RCC 7860 (cell line): ENCODE measurements at places on chromosomes 3 and 15.
A peak's percentile ranks its signal among the peaks of the same experiment; 100 is the strongest.

DNA sequence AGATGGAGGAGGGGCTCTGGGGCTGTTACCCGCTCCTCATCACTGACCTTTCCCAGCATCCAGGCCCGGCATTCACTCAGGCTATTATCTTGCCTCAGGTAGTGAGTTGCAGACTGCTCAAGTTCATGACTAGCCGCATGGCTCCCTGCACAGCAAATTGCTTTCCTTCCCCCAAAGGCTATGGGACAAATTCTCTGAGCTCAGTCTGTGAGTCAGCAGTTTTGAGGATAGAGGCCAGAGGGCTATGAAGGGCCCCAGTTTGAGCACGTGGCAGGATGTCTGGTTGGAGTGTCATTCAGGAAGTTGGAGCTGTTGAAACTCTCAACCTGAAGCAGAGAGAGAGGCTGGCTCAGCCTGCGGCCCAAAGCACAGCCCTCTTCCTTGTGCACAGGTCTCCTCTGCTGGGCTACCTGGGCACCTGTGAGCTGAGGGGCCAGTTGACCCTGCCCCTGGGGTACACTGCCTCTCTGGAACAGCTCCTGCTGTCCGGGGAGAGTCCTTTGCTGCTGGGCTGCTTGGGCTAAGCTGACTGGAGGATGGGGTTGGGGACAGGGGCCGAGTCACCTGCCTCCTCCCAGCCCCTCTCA, 7.9 kb downstream of the FAH start:
- DNase-seq = peak; percentile 95

GRCh38 chr3:133761605-133762484, 15.7 kb downstream of the TF start:
- no peak for DNase-seq

DNA sequence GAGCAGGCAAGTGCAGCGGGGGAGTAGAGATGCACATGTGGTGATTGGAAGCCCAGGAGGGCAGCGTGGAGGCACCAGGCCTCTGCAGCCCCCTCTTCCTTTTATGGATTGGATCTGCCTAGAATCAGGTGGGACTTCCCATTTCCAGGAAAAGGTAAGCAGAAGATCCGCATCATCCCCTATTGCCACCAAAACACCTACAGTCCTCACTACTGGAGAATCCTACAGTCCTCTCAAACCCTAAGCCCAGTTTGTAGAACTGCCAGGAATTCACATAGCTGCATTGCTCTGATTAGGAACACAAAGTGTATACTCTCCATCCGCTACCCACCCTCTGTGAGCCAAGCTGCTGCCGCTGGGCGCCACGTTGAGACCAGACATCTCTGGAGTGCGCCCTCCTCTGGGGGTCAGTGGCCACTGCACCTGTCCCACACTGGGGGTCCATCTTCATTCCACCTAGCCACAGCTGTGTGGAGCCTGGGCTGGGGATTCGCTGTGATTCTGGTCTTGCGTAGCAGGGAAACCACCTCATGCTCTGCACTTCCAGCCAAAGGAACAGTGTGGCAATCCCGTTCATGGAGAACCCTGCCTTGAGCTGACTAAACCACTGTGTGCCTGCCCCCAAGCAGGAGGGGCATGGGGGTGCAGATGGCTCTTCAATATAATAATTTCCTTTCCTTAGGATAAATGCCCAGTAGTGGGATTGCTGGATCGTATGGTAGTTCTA, 88.9 kb upstream of the PTX3 start:
- DNase-seq = no peak

- peak; percentile 17 for DNase-seq
Observed at GRCh38 chr3:174862101-174862500, 3.0 kb downstream of the NAALADL2 start.

DNA sequence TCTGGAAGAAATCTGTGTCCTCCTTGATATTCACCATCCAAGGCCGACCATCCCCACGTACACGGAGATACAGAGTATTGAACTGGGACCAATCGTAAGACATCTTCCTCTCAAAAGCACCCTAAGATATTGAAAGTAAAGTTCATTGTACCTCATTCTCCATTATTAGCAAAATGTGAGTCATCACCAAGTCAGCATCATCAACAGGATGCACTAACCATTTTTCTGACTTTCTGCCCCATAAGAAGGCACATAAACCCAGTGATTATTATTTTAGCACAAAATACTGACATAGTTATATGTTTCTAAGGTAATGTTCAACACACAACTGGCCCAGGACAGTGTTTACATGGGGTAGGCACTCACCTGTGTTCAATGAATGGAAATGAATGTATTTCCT, 7.4 kb downstream of the NDUFAF1 start:
- no peak for DNase-seq

- DNase-seq = no peak
Observed at GRCh38 chr15:80234883-80235282, 17.1 kb downstream of the CTXND1 start.

- peak; percentile 64 for DNase-seq
Observed at GRCh38 chr3:128878556-128879124, 780 bp upstream of the ACAD9 start.

GRCh38 chr3:30596152-30596551, 10.2 kb upstream of the TGFBR2 start:
- peak; percentile 33 for DNase-seq

GRCh38 chr3:98775459-98776139, 12.5 kb downstream of the ST3GAL6 start:
- DNase-seq = no peak

DNA sequence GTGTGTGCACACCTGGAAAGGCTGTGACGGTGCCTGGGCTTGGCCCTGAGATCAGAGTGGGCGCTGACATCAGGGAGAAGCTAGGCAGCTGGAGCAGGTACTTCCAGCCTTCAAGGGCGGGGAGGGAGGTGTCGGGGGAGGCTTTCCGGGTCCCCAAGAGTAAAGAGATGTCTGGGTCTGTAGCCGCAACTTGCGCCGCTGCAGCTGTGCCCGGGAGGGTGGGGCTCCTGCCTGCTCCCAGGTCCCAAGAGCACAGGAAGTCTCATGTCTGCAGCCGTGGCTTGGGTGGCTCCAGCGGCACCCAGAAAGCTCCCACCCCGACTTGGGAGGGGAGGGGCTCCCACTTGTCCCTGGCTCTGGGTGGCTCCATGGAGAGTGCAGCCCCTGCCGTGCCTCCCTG, 103.2 kb upstream of the BNIP2 start:
- no peak for DNase-seq

DNA sequence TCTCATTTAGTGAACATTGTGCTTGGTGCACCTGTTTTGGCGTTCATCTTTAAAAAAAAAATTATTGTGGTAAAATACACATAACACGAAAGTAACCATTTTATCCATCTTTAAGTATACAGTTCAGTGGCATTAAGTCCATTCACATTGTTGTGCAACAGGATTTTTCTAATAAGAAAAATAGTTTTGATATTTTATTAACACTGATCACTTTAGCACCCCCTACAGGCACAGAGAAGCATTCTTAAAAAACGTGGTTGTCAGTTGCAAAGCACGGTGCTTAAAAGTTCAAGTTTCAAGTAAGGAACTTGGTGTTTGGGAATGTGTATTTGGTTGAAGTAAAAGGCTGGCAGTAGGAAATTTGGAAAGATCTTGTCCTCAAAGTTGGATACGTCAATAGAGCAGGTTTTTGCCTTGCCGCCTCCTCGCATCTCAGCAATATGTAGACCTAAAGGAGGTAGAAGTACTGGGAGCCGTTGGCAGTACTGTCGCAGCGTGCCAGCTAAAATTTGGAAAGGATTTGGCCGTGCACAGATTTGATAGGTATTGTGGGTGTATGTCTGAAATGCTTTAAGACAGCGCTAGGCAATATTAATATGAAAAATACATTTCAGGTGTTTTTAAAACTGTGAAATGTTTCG, 110.4 kb downstream of the LRRC28 start:
- no peak for DNase-seq

DNA sequence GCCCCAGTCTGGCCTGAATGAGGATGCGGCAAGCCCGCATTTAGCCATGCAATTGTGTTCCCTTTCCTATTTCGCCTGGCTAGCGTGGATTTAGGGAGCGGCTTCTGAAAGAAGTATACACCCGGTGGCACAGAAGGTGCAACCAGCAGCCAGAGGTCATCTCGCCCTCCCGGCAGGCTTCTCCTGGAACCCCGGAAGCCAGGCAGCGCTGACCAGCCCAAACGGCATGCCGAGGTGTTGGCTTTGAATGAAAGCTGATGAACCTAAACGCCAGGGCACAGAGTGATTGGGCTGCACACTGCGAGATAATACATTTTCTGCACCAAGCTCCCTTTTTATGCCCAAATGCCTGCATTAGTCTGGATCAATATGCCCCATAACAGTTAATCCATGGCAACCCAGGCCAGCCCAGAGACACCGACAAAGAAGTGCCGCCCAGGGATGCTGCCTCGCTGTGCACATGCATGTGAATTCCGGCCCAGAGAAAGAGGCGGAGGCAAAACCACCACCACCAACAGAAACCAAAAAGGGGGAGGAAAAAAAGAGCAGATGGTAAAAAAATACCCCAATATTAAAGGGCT, 1.4 kb downstream of the SRGAP3 start:
- DNase-seq = no peak

DNA sequence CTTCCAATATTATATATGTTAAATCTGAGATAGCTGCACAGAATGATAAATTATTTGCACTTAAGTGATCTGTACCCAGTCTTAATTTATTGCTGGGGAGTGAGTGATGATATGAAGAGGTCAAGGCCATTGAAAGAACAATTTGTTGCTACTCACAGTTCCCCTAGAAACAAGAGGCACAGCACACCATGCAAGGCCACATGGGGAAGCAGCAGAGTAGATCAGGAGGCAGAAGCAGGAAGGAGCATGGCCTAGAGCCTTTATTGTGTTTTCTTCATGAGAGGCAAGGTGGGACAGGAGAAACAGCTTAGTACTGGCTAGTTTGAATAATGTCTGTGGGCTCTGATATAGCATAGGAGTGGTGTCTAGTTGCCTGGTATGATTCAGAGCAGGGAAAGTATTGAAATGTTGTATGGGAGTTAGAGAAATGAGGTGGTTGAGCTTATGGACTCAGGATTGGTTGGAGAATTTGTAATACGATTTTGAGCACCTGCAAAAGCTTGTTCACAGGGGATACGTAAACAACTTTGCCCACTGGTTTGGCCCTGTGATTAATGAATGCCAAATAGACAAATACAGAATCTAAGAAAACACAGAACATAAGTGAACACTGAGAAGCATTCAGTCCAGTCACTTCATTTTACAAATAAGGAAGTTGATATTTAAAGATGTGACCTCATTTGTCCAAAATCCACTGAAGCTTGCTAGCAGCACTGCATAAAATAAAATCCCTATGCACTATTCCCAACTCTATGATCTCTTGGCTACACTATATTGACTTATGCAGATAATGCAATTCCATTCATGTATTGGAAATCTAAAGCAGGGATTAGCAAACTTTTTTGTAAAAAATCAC, 71.7 kb downstream of the TMCO5A start:
- no peak for DNase-seq

DNA sequence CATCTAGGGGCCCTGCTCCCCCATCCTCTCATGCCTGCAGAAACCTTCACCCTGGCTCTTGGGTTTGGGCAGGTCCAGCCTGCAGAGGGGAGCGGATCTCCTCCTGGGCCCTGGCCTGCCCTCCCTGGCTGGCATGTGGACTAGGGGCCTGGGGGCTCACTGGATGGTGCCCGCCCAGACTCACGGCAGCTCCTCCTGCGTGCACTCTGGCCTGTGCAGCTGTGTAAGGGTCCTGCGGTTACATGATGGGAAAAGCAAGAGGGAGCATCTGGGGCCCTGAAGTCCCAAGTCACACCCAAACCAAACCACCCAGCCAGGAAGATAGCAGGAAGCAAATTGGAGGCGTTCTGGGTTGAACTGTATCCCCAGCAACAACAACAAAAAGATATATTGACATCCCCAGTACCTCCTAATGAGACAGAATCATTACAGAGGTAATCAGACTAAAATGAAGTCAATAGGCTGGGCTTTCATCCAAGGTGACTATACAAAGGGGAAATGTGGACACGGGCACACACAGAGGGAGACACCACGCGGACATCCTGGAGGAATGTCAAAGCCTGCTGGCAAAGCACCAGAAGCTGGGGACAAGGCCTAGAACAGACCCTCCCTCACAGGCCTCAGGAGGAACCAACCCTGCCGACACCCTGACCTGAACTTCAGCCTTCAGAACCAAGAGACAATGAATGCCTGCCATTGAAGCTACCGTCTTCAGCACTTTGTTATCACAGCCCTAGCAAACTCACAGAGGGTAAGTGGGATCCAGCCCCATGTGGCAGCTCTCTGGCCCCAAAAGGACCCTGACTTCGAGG, 10.4 kb upstream of the CLK3 start:
- DNase-seq = no peak

DNA sequence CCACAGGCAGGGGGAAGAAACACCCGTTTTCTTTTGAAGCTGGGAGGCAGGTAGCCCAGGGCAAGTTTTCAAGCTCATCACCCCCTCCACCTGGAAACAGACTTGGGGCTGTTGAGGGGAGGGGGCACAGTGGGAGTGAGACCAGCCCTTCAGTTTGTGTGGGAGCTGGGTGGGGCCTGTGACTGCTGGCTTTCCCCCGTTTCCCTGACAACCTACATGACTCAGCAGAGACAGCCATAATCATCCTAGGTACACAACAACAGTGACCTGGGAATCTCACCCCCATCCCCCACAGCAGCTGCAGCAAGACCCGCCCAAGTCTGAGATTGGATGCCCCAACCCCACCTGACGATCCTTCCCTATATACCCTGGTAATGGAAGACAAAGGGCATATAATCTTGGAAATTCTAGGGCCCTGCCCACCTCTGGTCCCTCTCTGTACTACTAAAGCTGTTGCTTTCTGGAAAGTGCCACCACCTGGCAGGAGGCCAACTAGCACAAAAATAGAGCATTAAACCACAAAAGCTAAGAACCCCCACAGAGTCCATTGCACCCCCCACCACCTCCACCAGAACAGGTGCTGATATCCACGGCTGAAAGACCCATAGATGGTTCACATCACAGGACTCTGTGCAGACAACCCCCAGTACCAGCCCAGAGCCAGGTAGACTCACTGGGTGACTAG, 422.2 kb upstream of the SGO1 start:
- DNase-seq = no peak

DNA sequence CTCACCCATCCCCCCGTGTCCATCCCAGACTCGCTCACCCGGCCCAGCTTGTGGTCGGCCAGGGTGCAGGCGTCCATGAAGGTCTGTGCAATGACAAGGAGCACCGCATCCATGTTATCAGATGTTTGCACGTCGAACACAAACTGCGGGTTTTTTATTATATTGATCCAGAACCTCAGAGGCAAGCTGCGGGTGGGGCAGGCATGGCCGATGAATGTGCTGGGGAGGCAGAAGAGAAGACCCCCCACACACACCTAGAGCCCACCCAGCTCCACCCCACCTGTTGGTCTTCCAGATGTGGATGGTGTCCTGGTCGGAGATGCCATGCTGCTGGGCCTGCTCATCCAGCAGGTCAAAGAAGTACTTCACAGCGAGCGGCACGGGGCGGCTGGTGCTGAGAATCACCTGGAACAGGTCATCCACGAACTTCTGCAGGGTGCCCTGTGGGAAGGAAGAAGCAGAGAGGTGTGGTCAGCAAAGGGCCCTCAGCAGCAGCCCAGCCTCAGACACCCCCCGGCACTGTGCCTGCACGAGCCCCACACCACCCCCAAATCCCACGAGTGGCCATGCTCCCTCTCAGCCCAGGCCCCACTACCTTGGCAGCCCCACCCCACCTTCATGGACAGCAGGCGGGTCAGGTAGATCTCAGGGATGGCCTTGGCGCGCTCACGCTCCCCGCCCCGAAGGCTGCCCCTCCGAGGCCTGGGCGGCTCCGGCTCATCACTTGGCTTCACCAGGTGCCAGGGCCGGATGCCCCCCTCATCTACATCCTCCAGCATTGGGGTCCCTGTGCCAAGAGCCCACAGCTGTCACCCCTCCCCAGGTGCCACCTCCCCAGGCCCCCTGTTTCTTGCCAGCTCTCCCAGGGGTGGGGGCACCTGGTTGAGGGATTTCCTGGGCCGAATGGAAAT, 20.3 kb downstream of the PLXNB1 start:
- no peak for DNase-seq

- no peak for DNase-seq
Observed at GRCh38 chr15:99504071-99504822, 61.5 kb upstream of the MEF2A start.
